Right cardiac atrium (tissue), 5 donors: ENCODE measurements at places on chromosomes 7 and 10. TPM values are rescaled to one million over a fixed set of nuclear protein-coding genes. Genes with fewer than 3 reads are reported as not detected.

The GALNT17 gene
- 5.2 TPM for total RNA-seq

The CPA5 gene
- not detected for total RNA-seq

The SUFU gene
- total RNA-seq, result 7.7 TPM

The STAG3 gene
- total RNA-seq, result 1.1 TPM

DNA sequence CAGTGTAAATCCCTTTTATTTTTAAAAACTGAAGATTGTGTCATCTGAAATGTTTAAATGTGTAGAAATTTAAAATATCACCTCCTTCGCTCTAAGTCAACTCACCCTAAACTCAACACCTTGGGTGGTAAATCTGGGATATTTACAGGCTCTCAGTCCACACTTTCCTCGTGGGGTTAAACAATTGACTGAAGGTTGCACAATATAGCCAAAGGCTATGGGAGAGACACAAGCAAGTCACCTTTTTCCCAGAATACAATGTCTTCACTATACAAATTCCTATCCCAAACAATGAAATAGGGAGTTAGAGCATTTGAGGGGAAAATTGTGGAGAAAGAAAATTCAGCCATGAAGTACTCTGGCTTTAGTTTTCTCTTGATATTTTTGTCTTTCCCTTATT, 32.7 kb upstream of the MAT1A start:
- DNase-seq, result no peak

DNA sequence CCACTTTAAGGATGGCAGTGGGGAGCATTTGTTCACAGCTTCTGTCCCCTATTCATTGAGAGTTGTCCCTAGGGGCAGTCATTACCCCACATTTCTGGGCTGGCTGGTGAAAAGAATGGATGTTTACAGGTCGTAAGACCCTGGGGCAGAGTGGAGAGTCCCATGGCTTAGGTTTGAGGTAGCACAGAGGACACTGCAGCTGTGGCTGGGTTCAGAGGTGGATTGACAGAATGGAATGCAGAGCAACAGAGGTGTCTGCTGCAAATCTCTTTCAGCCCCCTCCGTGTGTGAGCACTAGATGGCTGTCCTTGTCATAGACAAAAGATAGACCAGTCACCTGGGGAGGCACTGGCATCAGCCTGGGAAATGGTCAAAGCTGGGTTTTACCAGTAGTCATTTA, 141.9 kb downstream of the CACNB2 start:
- no peak for DNase-seq

GRCh38 chr7:135661311-135662122, 797 bp upstream of the STMP1 start:
- no peak for DNase-seq

DNA sequence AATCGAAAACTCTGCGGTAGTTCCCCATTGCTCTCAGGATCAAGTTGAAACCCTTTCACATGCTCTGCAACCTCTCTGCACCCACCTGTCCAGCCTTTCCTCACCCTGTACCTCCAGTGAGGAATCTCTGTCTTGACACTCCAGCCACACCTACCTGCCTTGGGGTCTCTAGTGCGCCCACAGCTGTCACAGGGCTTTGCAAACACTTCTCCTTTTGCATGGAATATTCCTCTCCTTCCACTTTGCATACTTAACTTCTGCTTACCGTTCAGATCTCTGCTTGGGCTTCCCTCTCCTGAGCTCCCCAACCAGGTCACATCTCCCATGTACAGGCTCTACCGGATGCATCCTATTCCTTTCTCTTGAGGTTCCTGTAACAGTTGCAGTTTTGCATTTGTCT, 6.6 kb upstream of the ZYX start:
- no peak for DNase-seq

- DNase-seq, result no peak
These were observed 132.9 kb downstream of the ADRA2A start for GRCh38 chr10:111209692-111210091.

DNA sequence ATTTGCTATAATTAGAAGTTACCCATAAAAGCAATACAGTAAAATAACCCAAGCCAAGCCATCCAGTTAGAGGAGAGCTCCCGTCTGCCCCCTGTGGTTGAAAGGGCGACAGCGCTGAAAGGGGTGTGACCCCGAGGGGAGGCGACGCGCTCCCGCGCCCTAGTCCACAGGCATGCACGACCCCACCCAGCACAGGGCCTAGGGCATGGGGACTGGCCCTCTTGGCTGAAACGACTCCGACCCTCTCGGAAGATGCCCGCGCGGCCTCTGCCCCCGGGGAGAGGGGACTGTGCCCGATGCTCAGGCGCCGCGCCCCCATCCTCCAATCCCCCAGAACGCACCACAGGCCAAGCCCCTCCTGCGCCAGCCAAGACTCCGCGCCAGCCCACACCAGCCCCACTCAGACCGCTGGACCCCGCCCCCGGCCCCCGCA, 64.0 kb downstream of the CSGALNACT2 start:
- DNase-seq, result peak; percentile 49
